ENCODE measurements at places on chromosomes 5 and 9.

DNA sequence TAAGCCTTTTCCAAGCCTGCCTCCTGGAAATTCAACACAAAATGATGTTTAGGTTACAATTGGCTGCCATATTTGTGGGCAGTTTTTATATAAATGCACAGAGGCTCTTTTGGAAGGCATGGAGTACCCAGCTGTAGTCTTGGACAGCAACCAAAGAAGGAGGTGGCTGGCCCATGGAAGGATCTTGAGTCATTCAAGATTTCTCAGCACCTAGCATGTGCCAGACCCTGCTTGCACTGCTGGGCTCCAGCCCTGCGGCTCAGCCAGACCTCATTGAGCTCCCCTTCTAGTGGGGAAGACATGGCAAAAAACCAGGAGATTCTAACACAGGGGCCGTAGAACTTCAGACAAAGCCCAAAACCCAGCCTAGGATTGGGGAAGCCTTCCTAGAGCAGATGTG is 22.1 kb downstream of the JADE2 start:
- DNase-seq: no peak

- no peak for DNase-seq
These were observed 600 bp upstream of the GPR107 start for GRCh38 chr9:130053109-130053503.

- DNase-seq: no peak
These were observed 163.6 kb upstream of the PRLR start for GRCh38 chr5:35393901-35394300.

GRCh38 chr9:108842610-108843295 is 13.0 kb downstream of the ACTL7B start:
- peak; percentile 69 for DNase-seq

DNA sequence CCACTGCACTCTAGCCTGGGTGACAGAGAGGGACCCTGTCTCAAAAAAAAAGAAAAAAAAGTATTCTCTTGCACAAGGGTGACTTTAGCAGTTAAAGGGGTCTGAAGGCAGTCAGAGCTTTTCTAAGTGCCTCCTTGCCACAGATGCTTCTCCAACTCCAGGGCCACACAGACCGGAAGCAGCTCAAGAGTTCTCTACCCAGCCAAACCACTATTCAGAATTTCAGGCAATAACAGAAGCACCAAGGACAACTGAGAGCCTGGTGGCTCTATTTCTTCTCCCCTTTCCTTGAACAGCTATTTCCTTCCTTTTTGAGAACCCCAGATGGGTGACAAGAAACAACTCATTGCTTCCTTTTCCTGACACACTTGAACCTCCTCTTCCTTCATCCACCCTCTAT is 2.2 kb downstream of the FAM219A start:
- DNase-seq: no peak

GRCh38 chr9:134403292-134403681 is 77.0 kb downstream of the RXRA start:
- no peak for DNase-seq

GRCh38 chr5:50807661-50808060 is 141.2 kb downstream of the PARP8 start:
- DNase-seq: no peak

DNA sequence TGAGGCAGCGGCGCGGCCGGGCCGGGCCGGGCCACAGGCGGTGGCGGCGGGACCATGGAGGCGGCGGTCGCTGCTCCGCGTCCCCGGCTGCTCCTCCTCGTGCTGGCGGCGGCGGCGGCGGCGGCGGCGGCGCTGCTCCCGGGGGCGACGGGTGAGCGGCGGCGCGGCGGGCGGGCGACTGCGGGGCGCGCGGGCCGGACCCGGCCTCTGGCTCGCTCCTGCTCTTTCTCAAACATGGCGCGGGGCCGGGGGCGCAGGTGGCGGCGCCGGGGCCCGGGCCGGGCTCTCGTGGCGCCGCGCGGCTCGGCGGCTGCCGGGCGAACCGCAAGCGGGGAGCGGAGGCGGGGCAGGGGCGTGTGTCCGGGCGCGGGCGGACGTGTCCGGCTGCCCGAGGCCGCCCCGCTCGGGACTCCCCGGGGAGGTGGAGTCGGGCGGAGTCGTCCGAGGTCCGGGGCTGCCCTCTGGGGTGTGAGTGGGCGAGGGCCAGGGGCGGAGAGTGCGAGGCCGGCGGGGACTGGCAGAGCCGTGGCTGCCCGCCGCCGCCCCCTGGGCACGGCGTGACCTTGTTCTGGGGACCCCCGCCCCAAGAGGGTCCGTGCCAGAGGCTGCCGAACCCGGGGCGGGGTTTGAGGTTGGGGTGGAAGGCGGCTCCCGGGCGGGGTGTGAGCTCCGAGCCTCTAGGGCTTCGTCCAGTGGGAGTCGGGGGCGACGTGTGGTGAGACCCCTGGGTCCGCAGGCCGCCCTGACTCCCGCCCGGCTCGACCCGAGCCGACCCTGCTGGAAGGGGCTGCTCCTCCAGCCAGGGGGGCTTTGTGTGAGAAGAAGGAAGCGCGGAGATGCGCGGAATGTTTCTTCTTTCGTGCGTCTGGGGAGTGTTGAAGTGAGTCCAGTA is 485 bp downstream of the TGFBR1 start:
- peak; percentile 41 for DNase-seq

- no peak for DNase-seq
These were observed 2.0 kb downstream of the NR2F1-AS1 start for GRCh38 chr5:93578813-93579691.

- no peak for DNase-seq
These were observed 43.1 kb downstream of the PTCD2 start for GRCh38 chr5:72363166-72363802.

DNA sequence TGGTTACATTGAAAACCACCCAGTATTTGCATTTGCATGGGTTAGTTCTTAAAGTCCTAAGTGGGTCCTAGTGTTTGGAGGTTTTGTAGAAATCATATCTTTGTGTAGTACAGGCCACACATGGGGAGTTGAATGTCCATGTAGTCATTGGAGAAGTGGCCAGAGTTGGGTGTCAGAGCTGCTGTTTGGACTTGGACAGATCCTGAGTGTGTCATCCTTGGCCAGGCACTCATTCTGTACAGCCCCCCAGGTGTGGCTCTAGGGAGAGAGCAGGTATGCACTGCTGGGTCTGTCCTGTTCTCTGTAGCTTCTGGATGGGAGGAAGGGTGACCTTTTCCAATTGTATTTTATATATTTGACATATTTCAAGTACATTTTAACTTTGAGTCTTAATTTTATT is 82.4 kb downstream of the IQGAP2 start:
- no peak for DNase-seq

DNA sequence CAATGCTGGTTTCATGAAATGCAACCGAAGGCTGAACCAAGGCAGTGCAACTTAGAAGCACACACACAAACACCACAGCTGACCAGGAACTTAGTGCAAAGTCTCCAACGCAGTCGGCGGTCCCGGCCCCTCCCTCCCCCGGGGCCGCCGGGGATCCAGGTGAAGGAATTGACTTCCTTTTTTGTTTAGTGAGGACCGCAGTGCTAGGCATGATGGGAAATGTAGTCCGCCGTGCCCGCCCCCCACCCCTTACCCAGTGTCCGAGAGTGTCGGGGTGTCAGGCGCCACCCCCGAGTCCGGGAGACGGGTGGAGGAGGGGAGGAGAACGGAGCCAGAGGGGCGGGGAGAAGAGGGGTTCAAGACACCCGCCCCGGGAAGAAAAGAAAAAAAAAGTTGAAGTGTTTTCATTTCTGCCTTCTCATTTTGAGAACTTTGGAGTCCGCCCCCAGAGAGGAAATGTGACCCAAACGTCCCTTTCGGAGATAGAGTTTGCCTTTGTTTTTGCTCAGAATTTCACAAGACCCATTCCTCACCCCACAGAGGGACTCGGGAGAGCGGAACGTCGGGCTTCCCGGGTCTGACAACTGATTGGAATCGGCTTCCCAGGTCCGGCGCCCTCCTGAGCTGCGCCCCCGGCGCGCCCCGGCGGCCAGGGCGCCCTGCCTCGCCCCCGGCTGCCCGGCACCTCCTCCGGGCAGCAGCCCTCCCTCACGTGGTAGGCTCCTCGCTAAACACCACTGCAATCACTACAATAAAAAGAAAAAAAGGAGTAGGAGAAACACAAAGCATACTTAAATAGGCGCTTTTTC is 2.0 kb downstream of the IER5L start:
- peak; percentile 94 for DNase-seq

- no peak for DNase-seq
These were observed 677.1 kb upstream of the CHD1 start for GRCh38 chr5:99605904-99606303.

- no peak for DNase-seq
These were observed 385.1 kb downstream of the SEMA5A start for GRCh38 chr5:9160747-9161146.

GRCh38 chr9:113719919-113720318 is 156.2 kb upstream of the ZNF618 start:
- no peak for DNase-seq

DNA sequence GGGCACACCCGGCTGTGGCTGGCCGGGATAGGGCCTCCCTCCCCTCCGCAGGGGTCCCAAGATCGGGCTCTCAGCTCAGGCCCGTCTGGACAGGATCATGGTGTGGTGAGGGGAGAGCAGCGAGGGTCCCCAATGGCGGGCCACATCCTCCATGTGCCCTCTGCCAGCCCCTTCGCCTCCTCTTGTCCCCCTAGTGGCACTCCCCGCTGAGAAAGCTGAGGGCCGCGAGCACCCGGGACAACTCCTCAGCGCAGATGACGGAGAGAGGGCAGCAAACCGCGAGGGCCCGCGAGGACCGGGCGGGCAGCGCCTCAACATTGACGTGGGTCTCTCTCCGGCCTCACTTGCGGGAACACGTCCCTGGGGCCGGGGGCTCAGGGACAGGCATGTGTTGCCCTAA is 24.6 kb downstream of the NKD2 start:
- DNase-seq: no peak

GRCh38 chr9:111991179-111991578 is 94.6 kb downstream of the UGCG start:
- no peak for DNase-seq

DNA sequence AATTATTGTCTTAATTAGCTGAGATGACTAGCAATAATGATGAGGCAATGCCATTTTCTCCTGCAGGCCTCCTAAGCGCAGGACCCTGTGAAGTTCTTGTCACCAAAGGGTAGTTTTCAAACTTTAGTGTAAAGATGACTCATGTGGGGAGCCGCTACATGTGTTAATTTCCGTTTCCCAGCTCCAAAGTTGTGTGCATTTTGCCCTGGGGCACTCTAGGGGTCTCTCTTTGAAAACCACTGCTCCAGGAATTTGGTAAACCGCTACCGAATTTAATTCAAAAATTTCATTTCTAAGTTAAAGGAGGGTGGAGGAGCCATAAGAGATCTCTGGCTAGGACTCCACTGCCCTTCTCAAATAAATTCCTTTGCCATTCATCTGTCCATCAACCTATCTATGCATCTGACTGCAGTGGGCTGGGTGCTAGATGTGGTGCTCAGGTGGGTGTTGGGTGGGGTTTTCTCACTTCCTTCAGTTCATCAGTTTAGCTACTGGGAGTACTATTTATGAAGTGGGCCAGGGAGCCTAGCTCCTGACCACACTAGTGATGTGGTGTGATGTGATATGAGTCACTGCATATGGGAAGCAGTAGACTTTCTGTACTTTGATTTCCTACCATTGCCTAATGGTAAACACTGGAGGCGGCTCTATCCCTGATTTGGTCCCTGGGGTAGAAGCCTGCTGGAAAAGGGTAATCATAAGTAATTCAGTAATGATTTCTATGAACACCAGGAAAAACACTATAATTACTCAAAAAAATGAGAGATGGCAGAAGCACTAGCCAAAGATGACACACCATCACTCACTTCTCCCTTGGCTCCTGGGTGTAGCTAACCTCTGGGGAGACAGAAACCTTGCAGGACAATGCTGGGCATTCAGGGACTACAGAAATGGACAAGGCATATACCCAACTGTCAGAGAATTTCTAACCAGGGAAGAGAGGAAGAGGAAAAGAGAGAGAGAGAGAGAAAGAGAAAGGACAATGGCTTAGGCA is 4.0 kb upstream of the ZSWIM6 start:
- peak; percentile 35 for DNase-seq

GRCh38 chr5:104526866-104527265 is 964.3 kb upstream of the NUDT12 start:
- DNase-seq: no peak

GRCh38 chr9:119004618-119004990 is 364.6 kb downstream of the BRINP1 start:
- DNase-seq: no peak

DNA sequence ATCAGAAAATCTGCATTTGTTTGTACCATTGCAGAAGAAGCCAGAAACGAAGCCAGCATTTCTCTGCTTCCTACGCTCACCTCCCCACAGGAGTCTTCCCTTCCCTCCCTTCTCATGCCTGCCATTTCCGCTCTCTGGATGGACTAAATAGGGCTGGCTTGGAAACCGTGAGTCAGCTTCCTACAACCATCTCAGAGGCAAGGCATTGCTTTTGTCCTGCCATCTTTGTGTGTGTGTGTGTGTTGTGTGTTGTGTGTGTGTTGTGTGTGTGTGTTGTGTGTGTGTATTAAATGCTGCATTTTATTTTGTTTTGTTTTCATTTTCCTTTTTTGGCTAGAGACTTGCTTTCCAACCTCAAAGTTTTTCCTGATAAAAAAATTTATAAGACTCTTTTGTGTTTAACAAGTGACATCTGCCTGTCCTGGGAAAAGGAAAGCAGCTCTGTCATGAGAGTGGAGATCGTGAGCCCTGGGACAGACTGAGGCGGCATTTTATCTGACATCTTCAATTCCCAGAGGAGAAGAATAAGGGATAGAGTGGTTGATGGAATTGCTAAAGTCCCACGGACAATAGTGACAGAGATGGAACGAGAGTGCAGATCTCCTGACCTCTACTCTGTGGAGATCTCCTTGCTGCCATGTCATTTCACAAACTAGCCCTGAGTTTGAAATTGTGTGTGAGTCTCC is 7.5 kb upstream of the EGFLAM start:
- no peak for DNase-seq

DNA sequence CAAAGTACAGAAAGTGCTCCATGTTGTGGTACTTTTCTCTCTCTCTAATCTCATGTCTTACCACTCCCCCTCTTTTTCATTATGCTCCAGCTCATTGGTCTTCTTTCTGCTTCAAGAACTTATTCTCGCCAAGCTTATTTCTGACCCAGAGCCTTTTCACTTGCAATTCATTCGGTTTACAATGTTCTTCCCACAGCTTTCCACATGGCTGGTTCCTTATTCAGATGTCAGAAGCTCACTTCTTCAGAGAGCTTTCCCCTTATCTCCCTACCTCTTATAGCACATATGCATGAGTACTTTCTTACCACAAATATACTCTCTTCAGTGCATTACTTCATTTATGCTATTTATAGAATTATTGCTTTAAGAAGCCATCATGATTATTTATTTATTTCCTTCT is 338.8 kb upstream of the ATP10B start:
- DNase-seq: no peak

DNA sequence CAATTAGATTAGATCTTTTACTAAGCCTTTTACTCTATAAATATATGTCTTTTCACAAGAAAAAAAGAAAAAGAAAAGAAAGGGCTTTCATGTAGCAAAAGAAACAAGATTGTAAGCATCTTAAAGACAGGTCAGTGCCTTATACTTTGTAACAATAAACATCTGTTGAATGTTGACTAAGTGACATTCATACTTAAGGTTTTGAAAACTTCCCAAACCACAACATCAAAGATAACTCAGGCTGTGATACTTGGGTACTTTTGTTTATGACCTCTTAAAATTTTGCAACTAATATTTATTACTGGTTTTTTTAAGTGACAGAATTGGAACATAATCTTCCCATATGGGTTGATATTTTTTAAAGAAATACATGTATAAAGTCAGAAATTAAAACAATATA is 7.4 kb downstream of the GRAMD2B start:
- no peak for DNase-seq

Data from hematopoietic multipotent progenitor cell (in vitro differentiated cells).